ENCODE measurements at places on chromosomes 1 and 21.
A peak's percentile ranks its signal among the peaks of the same experiment; 100 is the strongest.

GRCh38 chr1:234721476-234722269 is 111.7 kb upstream of the IRF2BP2 start:
- H3K27ac ChIP-seq = peak overlapping the region; percentile 99
- DNase-seq = no peak
- no peak overlapping the region for H3K4me3 ChIP-seq
- H3K27me3 ChIP-seq = no peaks in the 10 kb centered on the region

- no peak overlapping the region for H3K4me3 ChIP-seq
- H3K36me3 ChIP-seq = no peaks in the 10 kb centered on the region
- H3K27me3 ChIP-seq = peaks cover 16% of the 10 kb centered on the region
- DNase-seq = no peak
- H3K27ac ChIP-seq = no peak overlapping the region
Observed at GRCh38 chr1:212970085-212970484, 19.7 kb downstream of the VASH2 start.

DNA sequence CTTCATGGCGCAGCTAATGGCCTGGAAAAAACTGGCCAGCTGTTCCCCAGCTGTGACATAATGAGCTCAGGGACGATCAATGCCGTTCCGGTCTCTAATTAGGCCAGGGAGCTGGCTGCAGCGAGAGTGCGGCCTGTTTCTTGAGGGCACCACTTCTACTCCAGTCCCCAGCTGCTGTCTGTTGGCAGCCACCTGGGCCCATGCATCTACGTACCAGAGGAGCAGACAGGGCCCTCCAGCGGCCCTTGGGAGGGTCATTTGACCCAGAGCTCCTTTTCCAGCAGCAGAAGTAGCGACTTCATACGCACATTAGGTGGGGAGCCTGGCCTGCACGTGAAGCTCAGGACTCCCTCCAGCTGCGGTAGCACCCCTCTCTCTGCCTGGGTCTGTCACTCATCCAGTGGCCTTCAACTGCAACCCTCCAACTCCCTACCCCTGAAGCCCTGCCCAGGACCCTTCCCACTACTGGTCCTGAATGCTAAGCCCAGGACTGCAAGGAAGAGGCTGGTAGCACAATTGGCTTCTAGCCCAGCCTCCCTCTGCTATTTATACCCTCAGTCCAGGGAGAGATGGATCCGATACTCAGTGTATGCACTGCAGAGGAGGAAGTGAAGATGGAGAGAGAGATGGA is 9.1 kb upstream of the GPR61 start:
- H3K27me3 ChIP-seq = peaks cover 3% of the 10 kb centered on the region
- H3K36me3 ChIP-seq = no peaks in the 10 kb centered on the region
- peaks cover 19% of the 10 kb centered on the region for H3K4me1 ChIP-seq
- peak overlapping the region; percentile 0 for H3K27ac ChIP-seq
- DNase-seq = no peak

GRCh38 chr1:1567891-1568291 is 6.8 kb downstream of the SSU72 start:
- no peak for DNase-seq
- H3K27me3 ChIP-seq = no peaks in the 10 kb centered on the region
- no peak overlapping the region for H3K4me3 ChIP-seq
- H3K27ac ChIP-seq = no peak overlapping the region
- H3K36me3 ChIP-seq = peaks cover 49% of the 10 kb centered on the region
- H3K4me1 ChIP-seq = peaks cover 12% of the 10 kb centered on the region

DNA sequence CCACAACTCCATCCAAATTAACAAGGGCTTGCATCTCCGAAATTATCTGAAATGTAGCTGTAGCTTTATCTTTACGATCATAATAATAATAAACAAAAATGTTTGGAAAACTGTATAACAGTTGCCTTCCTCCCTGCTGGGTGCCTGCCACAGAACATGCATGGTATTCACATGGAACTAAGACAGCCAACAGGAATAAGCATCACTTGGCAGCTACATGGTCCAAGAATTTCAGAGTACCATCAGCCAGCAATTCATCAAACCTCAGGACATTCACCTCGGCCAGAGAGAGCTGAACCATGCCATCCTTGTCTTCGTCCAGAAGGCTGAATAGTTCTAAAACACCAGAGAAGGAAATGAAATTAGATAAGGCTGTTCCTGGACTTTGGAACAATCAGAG is 122.7 kb downstream of the CAPN8 start:
- no peak for DNase-seq
- H3K27ac ChIP-seq = no peak overlapping the region
- H3K27me3 ChIP-seq = peaks cover 4% of the 10 kb centered on the region
- H3K4me1 ChIP-seq = no peaks in the 10 kb centered on the region

GRCh38 chr1:151816548-151817352 is 11.5 kb upstream of the LINGO4 start:
- no peak overlapping the region for H3K27ac ChIP-seq
- H3K4me1 ChIP-seq = peaks cover 31% of the 10 kb centered on the region
- DNase-seq = no peak
- no peaks in the 10 kb centered on the region for H3K36me3 ChIP-seq
- no peaks in the 10 kb centered on the region for H3K27me3 ChIP-seq
- H3K4me3 ChIP-seq = no peak overlapping the region

GRCh38 chr1:224456637-224456953 is 22.0 kb upstream of the WDR26 start:
- H3K27me3 ChIP-seq = no peaks in the 10 kb centered on the region

All from activated T-helper 2 cell treated with anti-CD3 and anti-CD28 coated beads, Interferon-gamma antibody, Interleukin-2, Interleukin-4, amounts not matched to agents 10 μg/mL and 5 μg/mL and 100 μg/mL, durations not matched to agents 14 hours and 24 hours and 36 hours (primary cell).